ENCODE measurements at places on chromosomes 2 and 18.

- DNase-seq, result no peak
These were observed 378.6 kb downstream of the MEIS1 start for GRCh38 chr2:66813525-66813924.

DNA sequence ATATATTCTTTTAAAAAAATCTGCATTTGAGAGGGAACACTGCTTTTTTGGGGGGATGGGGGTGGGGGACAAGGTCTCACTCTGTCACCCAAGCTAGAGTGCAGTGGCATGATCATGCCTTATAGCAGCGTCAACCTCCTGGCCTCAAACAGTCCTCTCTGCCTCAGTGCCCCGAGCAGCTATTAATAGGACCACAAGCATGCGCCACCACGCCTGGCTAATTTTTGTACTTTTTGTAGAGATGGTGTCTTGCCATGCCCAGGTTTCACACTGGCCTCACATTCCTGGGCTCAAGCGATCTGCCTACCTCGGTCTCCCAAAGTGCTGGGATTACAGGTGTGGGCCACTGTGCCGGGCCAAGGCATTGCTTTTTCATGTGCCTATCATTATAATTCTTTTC, 154.2 kb downstream of the ATAD2B start:
- no peak for DNase-seq

GRCh38 chr2:221104361-221104811, 467.7 kb downstream of the EPHA4 start:
- no peak for DNase-seq

- peak; percentile 25 for DNase-seq
These were observed 54.3 kb downstream of the INPP5D start for GRCh38 chr2:233114421-233114861.

GRCh38 chr2:226795281-226796011, 4.2 kb downstream of the IRS1 start:
- no peak for DNase-seq

GRCh38 chr2:107374249-107374648, 452.4 kb upstream of the RGPD4 start:
- no peak for DNase-seq

GRCh38 chr2:217979151-217979811, 23.5 kb downstream of the TNS1 start:
- no peak for DNase-seq

DNA sequence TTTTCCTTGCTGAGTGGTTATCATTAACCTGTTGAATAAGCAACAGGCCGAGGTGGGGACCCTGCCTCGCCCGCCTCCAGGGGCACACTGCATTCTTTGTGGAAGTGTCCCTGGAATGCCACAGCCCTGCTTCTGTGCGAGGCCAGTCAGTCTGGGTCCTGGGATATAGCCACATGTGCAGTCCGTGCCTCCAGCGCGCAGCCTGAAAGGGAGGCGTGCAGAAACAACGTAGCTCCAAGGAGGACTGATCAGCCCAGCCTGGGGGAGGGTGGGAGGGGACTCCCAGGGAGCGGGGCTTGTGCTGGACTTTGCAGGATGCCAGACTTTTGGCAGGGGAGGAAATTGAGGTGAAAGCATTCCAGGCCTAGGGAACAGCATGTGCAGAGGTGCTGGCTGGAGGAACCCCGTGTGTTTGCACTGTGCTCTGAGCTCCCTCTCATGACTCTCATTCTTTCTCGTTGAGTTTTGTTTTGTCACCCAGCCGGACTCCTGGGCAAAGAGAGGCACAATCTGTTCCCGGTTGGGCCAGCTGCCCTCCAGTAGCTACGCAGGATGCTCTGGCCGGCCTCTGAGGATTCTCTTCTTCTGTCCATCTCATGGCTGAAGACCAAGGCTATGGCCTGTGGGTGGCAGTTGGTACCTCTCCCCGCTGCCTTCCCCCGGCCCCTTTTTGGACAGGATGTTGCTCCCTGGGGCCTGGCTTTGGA, 39.7 kb downstream of the HPCAL1 start:
- DNase-seq, result no peak

GRCh38 chr18:75277610-75277928, 67.0 kb downstream of the TSHZ1 start:
- DNase-seq, result no peak

DNA sequence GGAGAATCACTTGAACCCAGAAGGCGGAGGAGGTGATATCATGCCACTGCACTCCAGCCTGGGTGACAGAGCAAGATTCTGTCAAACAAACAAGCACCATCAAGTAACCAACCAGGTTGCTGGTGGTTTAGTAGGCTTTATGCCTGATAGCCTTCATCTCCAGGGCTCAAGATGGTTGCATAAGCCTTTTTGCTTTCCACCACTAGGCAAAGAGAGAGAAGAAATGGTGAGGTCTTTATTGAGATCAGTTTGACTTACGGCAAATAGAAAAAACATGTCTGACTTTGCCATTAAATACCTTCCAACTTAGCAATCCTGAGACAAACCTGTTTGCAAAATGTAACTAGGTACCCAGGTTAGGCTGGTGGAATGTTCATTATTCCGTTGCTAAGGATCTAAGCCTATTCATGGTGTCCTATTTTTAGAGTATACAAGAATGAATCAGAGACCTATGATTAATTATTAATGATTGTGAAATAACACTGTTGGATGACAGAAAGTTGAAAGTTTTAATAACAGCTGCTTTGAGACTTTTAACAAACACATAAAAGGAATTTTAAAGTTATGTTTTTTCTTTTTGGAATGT, 53.5 kb upstream of the SLC38A11 start:
- DNase-seq, result no peak

DNA sequence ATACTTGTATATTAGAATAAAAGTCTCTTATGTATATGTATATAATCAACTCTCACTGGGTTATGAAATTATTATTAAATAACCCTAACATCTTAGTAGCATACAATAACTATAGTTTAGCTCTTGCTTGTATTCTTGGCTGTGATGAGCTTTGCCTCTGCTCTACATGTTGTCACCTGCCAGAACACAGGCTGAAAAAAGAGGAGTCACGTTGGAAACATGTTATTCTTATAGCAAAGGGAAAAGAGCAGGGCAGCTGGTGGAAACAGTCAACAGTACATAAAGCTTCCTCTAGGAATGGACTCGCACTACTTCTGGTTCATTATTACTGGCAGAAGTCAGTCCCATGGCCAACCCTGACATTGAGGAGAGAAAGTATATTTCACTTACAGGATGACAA, 362.0 kb upstream of the KYNU start:
- no peak for DNase-seq

- DNase-seq, result peak; percentile 35
These were observed 394.1 kb upstream of the ATP5MC3 start for GRCh38 chr2:175575346-175576258.

DNA sequence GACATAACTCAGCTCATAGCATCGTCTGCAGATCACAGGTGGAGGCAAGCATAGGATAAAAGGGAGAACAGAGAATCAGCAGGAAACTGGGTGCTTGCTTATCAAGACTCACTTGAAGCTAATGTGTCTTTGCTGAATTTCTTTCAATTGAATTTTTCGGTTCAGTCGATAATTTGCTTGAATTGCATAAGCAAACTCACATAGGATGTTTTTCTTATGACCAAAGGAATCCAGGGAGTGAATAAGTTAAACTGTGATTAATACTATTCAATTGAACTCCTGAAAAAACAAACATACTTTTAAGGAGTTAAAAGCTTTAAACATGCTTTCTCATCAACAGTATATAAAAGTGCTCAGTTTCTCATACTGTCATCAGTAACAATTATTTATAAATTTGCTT, 707.1 kb upstream of the ACVR2A start:
- DNase-seq, result no peak

DNA sequence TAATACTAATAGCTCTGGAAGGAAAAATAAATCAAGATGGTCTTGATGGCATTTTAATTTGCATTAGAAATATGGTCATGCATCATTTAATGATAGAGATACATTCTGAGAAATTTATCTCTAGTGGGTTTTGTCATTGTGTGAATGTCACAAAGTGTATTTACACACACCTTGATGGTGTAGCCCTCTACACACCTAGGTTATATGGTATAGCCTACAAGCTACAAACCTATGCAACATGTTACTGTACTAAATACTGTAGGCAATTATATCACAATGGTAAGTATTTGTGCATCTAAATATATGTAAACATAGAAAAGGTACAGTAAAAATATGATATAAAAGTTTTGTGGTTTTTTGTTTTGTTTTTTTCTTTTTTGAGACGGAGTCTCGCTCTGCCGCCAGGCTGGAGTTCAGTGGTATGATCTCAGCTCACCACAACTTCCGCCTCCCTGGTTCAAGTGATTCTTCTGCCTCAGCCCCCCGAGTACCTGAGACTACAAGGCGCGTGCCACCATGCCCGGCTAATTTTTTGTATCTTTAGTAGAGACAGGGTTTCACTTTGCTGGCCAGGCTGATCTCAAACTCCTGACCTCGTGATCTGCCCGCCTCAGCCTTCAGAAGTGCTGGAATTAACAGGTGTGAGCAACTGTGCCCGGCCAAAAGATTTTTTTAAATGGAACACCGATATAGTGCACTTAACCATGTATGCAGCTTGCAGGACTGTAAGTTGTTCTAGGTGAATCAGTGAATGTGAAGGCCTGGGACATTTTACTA, 83.7 kb upstream of the UBXN4 start:
- peak; percentile 66 for DNase-seq

- DNase-seq, result no peak
These were observed 388.3 kb upstream of the SMIM21 start for GRCh38 chr18:75815767-75816166.

DNA sequence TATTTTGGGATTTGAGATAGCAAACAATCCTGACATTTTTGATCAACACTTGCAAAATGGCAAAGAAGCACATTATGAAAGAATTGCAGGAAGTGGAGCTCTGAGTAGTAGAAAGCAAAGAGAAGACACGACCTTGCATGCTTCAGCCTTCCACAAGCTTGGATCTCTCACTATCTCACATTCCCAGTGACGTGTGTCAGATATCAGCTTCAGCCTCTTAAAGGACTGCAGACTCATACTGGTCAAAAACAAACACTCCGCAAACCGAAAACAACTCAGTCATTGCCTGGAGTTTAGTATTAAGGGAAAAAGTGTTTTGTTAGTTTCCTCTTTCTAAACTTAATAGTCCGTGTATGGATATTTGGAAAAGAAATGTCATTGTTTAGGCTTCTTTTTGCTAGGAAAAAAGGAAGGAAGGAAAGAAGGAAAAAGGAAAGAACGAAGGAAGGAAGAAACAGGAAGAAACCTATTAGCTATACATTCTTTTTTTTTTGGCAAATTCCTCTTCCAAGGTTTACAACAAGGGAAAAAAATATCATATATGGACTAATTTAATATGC, 32.6 kb upstream of the SLC40A1 start:
- no peak for DNase-seq

GRCh38 chr2:74103763-74104162, 43.9 kb downstream of the BOLA3 start:
- no peak for DNase-seq

DNA sequence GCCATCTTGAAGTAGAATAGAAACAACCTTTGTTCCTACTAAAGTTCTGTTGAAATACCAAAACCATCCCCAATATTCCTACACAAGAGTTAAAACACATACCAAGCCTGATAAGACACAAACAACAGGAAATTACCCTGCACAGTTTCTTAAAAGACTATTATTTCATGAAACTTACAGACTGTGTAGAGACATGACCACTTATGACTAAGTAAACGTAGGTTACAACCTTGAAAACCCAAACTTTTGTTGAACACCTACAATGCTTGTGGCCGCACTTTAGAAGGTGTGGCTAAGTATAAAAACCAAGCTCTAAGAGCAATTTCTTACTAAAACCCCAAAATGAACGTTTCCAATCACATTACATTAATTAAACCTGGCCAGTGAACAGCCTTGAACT, 2.0 kb downstream of the SMAD2 start:
- DNase-seq, result peak; percentile 38

GRCh38 chr2:218074031-218074430, 5.0 kb downstream of the RUFY4 start:
- DNase-seq, result peak; percentile 23

GRCh38 chr2:54871457-54872107, 148.1 kb downstream of the EML6 start:
- DNase-seq, result no peak

- no peak for DNase-seq
These were observed 61.2 kb upstream of the ACKR3 start for GRCh38 chr2:236508466-236508865.

DNA sequence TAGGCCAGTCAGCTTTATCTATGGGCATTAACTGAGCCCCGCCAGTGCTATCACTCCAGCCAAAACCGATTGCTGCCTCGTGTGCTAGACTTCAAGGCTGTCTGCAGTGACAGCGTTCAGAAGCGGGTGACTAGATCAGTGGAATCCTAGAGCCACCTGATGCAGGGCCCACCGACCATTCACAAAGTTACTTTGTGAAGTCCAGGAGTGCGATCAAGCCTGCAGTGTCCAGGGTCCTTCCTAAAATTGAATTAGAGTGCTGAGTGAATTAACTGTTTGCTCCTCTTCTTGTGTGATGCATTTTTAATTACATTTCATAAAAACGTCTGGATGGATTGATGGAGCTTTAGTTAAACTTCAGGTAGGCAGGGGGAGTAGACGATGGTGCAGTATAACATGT, 13.9 kb downstream of the PCARE start:
- no peak for DNase-seq

DNA sequence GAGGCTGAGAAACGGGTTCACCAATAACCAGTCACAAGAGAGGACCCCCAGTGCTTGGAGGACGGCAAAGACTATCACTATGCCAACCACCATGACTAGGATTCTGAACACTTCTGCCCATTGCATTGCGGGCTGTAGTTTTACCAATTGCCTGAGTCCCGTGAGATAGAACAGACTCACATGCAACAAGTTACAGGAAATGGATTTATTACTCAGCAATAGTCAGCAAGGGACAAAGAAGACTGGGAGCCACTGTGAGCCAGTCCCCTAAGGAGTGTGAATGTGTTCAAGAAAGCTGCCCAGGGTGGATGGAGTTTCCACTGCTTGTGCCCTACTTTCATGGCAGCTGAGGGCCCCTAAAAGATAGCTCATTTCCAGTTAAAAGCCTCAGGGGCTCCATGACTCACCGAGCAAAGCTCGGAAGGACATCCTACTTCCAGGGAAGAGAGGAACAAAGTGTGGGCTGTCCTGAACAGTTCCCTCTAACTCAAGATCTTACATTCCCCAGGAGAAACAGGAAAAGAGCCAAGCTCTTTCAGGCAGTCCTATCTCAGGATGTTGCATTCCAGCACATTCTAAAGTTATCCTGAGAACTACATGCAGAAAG, 54.4 kb downstream of the SLC4A3 start:
- DNase-seq, result no peak

GRCh38 chr2:119122663-119123062, 35.9 kb downstream of the C1QL2 start:
- DNase-seq, result no peak

DNA sequence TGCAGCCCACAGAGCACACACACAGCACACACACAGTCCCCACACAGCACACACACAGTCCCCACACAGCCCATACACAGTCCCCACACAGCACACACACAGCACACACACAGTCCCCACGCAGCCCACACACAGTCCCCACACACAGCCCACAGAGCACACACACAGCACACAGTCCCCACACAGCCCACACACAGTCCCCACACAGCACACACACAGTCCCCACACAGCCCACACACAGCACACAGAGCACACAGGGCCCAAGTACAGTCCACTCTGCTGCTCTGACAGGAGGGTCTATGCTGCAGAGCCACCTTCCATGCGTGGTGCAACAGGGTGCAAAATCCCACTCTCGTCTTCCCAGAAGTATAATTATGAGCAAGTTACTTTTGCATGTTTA, 240.5 kb upstream of the SALL3 start:
- no peak for DNase-seq

GRCh38 chr2:27024188-27024587, 8.6 kb upstream of the TMEM214 start:
- DNase-seq, result no peak

Data from CD4-positive, alpha-beta T cell treated with Interleukin-17A for 1 hour (primary cell).